ENCODE measurements at places on chromosomes 2 and 18.

DNA sequence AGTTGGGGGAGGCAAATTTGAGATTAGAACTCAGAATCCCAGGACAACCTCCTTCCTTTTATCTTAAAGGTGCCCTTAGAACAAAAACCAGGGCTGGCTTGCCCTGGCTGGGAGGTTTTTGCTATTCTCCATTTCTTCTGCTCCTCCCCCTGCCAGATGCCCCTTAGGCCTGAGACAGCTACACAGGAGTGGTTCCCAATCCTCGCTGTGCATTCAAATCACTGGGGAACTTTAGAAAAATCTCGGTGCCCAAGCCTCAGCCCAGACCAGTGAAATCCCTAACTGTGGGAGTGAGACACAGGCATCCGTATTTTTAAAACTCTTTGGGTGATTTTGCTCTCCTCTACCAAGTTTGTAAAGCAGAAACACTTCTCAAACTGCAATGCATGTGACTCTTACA lies 38.8 kb downstream of the LBH start:
- DNase-seq: no peak

DNA sequence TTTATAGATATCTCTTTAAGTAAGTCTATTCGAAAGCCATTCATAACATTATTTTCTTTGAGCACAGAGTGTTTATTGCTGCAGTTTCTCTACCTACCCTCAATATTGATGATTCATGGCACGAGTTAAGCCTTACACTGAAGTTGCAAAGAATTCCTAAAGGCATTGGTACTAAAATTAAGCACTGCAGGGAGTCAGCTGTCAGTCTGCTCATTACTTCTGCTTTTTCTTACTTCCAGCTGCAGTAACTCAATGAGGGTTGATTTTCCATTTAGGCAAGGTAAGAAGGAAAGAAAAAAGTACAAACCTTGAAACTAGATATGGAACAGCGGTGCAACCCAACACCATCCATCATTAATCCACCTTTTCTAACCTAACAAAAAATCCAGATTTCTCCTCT lies 65.2 kb downstream of the RNF152 start:
- no peak for DNase-seq

GRCh38 chr18:79491081-79491551 lies 95.4 kb downstream of the NFATC1 start:
- DNase-seq: no peak

DNA sequence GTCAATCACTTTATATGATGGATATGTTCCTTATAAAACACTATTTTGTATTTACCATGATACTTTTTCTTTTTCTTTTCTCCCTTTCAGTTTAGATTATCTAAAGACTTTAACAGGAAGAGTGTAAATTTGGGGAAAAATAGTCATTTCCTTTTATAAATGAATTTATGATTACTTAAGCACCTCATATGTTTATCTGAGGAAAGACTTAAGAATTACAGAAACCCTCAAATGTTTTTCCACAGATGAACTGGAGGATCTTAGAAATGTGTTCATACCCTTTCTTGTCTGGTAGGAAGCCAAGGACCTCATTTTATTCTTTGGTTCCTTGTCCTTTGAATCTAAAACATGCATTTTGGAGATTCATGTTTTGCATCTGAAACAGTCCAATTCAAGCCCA lies 36.7 kb downstream of the MAPRE2 start:
- no peak for DNase-seq

DNA sequence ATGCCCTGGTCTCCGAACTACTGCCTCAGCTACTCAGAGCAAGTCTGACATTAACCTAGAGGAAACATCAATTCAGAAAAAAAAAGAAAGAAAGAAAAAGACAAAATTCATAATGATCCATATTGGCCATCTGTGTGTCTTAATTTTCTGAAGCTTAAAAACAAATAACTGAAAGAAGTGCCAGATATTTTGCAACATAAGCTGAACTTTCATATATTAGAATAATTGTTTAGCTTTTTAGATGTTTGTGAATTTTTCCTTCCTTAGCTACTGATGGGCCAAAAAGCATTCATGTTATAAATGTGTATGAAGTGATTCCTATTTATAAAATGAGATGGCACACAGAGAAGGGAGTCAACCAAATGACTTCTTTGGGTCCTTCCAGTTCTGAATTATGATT lies 555.0 kb upstream of the CHAC2 start:
- DNase-seq: no peak
